ENCODE measurements at places on chromosomes 2 and 18.

- DNase-seq, result no peak
Measured at GRCh38 chr18:5302606-5303005, 7.1 kb upstream of the ZBTB14 start.

- no peak for DNase-seq
Measured at GRCh38 chr2:50658883-50659282, 373.0 kb downstream of the NRXN1 start.

DNA sequence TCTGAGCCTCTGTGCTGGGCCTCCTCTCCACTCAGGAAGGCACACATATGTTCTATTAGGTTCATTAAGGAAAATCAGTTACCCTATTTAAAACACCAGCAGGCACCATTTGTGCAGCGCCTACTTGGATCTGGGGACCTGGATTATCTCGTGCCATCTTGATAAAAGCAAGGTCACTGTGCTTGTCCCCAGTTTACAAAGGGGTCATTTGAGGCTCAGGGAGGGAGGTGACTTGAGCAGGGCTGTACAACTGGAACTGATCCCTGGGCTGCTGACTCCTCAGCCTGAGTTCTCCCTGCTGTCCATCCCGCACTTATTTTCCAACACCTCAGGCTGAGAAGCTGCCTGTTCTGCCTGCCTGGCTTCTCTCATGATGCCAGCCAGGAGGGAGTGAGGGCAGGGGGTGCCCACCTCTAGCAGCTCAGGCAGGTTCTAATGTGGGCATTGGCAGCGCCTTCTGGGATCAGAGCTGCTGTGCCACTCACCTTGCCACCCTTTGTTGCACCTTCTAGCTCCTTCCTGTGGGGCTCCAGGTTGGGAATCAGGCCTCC is 120.3 kb downstream of the GLI2 start:
- DNase-seq, result no peak

- no peak for DNase-seq
Measured at GRCh38 chr2:27123302-27124150, at the start of gene ABHD1. TSS of gene ABHD1 (plus strand) at chr2:27123815. CDS start at chr2:27123949, 134 bp downstream.

GRCh38 chr2:237232166-237232565 is 146.5 kb downstream of the COPS8 start:
- no peak for DNase-seq

GRCh38 chr18:52367953-52368742 is 28.2 kb downstream of the DCC start:
- no peak for DNase-seq
